ENCODE measurements at places on chromosomes 7 and 10. TPM values are rescaled to one million over a fixed set of nuclear protein-coding genes. Genes with fewer than 3 reads are reported as not detected.

GRCh38 chr10:63920926-63921325 lies 399.7 kb downstream of the REEP3 start:
- H3K27me3 ChIP-seq = no peaks in the 10 kb centered on the region
- no peaks in the 10 kb centered on the region for H3K4me1 ChIP-seq
- no peak for DNase-seq
- H3K36me3 ChIP-seq = no peaks in the 10 kb centered on the region
- no peak overlapping the region for H3K27ac ChIP-seq

DNA sequence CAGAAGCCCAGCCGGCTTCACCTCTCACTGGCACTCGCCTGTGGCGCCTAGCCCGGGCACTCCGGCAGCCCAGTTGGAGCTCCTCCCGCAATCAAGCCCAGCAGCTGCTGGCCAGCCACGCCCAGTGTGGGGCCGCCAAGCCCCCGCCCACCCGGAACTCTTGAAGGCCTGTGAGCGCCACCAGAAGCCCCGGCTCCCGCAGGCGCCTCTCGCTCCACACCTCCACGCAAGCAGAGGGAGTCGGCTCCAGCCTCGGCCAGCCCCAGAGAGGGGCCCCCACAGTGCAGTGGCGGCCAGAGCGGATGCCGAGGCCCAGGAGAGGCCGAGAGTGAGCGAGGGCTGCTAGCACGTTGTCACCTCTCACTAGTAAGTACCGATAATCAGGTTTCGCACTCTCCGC lies 240.7 kb downstream of the TFEC start:
- no peak overlapping the region for H3K4me3 ChIP-seq
- DNase-seq = no peak
- no peaks in the 10 kb centered on the region for H3K36me3 ChIP-seq

- peak overlapping the region; percentile 18 for H3K4me3 ChIP-seq
- no peaks in the 10 kb centered on the region for H3K27me3 ChIP-seq
- peaks cover 3% of the 10 kb centered on the region for H3K4me1 ChIP-seq
- no peak overlapping the region for H3K27ac ChIP-seq
These were observed 57.9 kb downstream of the MKX start for GRCh38 chr10:27687743-27688142.

PALD1 gene
- 19.5 TPM for total RNA-seq

DNA sequence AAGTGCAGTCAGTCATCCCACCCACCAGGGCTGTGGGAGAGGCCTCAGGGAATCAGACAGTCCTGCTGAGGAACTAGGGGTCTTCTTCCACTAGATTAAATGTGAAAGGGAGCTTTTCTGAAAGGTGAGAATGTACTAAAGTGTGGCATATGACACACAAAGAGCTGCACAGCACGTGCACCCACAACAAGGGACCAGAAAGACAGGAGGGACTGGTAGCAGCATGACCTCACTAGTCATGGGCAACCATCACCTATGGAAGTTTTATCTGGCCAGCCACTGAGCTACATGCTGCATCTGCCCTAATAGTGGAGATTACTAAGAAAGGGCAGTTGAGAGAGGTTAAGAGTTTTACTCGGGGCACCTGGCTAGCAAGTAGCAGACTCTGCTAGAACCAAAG lies 204.4 kb upstream of the AOAH start:
- H3K27me3 ChIP-seq = no peaks in the 10 kb centered on the region
- H3K27ac ChIP-seq = no peak overlapping the region
- DNase-seq = no peak

DNA sequence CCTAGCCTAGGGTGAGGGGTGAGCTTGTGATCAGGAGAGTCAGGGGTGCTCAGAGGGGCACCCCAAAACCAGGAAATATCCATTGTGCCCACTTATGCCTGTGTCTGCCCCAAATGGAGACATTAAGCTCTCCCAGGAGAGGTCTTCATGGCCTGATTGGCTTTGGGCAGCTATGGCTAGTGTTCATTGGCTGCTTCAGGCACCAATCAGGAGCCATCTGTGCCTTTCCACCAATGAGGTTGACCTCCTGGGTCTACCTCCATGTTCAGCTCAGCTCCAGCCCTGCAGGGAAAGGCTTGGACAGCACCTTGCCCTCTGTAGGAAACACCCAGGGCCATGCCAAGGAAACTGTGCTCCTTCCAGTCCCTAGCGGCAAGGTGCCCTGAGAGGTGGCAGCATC lies 23.9 kb upstream of the HSPB1 start:
- H3K36me3 ChIP-seq = no peaks in the 10 kb centered on the region
- no peaks in the 10 kb centered on the region for H3K27me3 ChIP-seq
- no peak overlapping the region for H3K27ac ChIP-seq
- peaks cover 2% of the 10 kb centered on the region for H3K4me1 ChIP-seq
- DNase-seq = no peak

GRCh38 chr10:98910546-98910945 lies 325.1 kb downstream of the HPSE2 start:
- no peaks in the 10 kb centered on the region for H3K27me3 ChIP-seq
- H3K4me1 ChIP-seq = no peaks in the 10 kb centered on the region
- H3K27ac ChIP-seq = no peak overlapping the region
- no peaks in the 10 kb centered on the region for H3K36me3 ChIP-seq
- no peak overlapping the region for H3K4me3 ChIP-seq
- DNase-seq = no peak

FKBP9 gene
- 166 TPM for total RNA-seq

SLC26A5 gene
- not detected for total RNA-seq

DNA sequence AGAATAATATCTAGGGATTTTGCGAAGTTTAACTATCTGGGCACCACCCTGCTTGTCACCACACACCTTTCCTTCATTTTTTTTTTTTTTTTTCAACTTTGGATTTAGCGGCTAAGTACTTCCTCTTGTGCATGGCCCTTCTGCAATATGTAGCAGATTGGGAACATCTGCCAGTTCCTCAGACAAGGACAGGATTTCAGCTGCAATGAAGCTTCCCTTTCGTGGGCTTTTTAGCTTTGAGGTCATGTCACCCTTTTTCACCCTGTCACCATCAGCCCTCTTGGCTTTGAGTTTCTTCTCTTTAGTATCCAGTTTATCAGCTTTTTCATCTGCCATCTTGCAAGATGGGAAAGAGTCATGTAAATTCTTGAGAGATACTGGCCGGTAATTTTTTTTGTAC lies 81.6 kb upstream of the ETV1 start:
- no peak overlapping the region for H3K4me3 ChIP-seq
- H3K36me3 ChIP-seq = no peaks in the 10 kb centered on the region
- H3K27ac ChIP-seq = no peak overlapping the region
- DNase-seq = no peak
- no peaks in the 10 kb centered on the region for H3K4me1 ChIP-seq

DNA sequence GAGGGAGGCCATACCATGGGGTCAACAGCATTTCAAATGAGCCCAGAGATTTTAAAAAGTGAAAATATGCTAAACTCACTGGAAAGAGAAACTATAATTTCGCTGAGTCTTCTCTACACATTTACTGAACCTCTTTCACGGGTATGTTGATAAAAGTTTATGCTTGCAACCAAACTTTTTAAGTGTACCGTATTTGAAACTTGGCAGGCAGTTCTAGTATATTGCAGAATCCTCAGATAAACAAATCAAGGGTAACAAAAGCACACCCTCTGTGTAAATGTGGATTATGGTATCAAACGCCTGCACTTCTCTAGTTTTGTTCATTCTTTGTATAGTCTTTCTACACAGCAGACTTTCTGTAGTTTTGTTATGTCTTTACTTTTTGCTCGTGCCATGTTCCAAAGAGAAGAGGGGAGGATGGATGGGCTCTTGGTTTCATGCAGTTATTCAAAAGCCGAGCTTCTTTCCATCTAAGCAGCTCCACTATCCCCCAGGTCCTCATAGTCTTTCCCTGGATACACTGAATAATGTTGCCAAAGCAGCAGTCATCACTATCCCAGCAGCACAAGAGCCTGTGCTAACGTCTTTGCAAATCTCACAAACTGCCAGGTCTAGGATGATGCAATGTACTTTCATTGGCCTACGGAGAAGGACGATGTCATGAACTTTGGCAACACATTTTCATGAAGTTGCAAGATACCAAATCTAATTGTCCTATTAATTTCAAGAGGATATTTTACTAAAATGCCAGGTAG lies 131.2 kb downstream of the MPP7 start:
- H3K27ac ChIP-seq = peak overlapping the region; percentile 28
- H3K27me3 ChIP-seq = no peaks in the 10 kb centered on the region
- H3K36me3 ChIP-seq = no peaks in the 10 kb centered on the region
- peak; percentile 6 for DNase-seq

- no peak overlapping the region for H3K27ac ChIP-seq
- H3K27me3 ChIP-seq = no peaks in the 10 kb centered on the region
- DNase-seq = no peak
- H3K4me3 ChIP-seq = no peak overlapping the region
- H3K4me1 ChIP-seq = peaks cover 25% of the 10 kb centered on the region
These were observed 23.0 kb downstream of the VSIR start for GRCh38 chr10:71750124-71750841.

DNA sequence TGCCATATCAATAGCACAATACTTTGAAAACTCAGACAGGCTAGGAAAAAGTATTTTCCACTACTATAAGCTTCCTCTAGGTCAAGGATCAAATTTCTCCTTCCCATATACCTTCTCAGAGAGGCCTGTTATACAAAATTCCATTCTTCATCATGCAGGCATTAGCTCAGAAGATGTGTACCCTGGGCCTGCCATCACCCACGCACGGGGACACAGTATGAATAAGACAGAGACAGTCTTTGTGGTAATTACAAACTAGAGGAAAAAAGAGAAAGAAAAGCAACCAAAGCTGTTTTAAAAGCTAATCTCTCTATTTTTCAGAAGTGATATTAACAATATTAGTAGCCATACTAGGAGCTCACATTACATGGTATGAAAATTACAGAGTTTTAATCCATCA lies 236.8 kb upstream of the AOAH start:
- no peak for DNase-seq
- no peaks in the 10 kb centered on the region for H3K36me3 ChIP-seq
- H3K4me1 ChIP-seq = no peaks in the 10 kb centered on the region
- H3K27ac ChIP-seq = no peak overlapping the region

Data from thoracic aorta (tissue), 2 donors.